ENCODE measurements at places on chromosomes 3 and 15.

DNA sequence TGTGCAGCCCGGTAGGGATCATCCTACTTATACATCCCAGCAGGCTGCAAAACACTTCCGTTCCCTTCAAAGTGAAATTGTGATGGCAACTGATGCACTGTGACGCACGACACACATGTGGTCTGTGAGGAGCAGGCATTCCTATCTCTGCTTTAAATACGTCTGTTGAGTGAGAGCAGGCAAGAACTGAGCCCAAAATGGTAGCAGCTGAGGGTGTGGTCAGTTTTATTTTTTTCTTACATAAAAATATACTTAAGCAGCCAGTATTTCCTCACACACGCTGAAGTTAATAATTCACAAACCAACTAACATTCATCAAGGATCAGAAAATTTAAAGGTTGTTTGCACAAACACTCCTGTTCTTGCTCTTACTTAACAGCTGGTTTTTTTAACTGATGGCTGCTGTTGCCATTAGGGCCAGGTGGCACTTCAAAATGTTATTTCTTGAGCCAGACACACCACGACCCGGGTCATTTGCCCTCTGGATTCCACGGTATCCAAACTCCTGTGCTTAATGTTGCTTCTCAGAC is 23.9 kb downstream of the LRIG1 start:
- DNase-seq: no peak

GRCh38 chr3:101950985-101951733 is 101.8 kb downstream of the NFKBIZ start:
- DNase-seq: no peak

DNA sequence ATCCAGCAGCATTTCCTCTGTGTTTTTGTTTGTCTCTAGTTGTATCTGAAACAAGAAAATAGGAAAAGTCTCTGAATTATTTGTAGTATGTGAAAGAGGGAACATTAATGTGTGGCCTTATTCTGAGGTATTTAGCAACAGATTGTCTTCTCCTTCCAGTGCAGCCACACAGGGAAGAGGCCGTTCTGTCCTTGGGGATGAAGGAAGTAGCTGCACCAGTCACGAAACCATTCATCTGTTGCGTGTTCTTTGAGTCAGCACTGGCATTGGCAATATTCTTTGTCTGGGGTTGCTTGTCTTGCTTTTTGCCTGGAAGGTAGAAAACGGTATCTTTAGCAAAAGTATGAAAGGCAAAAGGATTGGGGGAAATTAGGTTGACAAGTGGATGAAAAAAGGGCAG is 91.6 kb downstream of the CDIN1 start:
- no peak for DNase-seq

DNA sequence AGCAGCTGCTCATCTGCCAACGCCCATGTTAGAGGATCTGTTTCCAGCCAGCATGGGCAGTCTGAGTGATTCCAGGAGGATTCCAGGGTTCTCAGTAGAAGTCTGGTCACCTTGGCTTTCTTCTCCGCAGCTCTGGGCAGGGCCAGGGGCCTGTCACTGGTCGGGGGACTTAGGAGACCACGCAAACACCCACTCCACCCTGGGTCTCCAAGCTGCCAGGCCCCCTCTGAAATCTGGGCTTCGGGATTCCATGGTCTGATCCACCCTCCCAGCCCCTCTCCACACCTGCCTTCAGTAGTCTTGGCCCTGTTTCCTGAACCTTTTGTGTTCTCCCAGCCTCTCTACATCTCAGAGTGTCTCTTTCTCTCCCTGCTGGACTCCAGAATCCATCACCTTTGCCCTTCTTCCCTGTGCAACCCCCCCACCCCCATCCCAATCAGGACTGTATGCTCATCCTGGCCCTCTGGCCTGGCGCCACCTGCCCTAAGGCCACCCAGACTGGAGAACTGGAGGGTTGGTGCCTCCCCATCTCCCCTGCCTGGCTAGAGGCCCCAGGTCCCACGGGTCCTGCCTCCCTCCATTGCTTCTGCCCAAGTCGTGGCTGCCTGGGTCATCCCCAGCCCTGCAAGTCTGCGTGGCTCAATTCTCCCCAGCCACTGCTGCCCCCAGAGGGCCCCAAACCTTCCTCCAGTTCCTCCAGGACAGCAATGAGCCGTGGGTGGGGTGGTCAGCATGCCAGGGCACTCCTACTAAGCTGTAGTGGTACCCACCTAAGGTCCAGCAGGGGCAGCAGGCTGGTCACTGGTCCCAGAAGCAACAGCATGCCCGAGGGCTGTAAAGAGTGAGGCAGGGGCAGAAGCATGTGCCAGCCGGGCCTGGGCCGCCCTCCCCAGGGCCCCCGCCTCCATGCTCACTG is 102.8 kb downstream of the TBC1D2B start:
- no peak for DNase-seq

DNA sequence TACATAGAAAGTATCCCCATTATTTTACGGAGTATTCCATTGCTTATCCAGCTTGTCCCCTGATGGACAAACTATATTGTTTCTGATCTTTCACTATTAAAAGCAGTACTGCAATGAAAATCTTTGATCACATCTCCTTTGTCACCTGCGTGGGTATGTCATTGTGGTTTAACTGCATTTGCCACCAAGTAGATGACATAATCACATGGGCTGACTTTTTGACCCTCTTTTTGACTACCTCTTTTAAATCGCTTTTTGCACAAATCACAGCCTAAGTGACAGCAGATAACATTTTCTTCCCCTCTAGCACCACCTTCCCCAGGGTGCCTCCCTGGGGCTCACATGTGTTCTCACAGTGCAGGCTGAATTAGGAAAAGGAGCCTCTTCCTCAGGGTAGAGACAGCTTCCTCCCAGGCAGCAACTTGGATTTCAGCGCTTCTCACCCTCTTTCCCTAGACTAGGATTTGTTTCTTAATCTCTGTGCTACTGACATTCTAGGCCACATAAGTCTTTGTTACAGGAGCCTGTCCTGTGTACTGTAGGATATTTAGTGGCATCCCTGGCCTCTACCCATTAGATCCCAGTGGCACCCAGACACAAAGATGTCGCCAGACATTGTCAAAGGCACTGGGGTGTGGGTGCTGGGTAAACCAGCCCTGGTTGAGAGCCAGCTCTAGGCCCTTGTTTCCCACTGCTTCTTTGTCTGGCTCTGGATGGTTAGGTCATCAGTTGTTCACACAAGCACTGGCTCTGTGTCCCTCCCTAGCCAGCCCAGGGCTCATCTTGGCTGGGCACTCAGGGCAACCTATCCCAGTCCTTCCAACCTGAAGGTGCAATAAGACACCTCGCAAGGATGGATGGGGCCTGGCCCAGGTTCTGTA is 1.3 kb upstream of the RBP1 start:
- no peak for DNase-seq

DNA sequence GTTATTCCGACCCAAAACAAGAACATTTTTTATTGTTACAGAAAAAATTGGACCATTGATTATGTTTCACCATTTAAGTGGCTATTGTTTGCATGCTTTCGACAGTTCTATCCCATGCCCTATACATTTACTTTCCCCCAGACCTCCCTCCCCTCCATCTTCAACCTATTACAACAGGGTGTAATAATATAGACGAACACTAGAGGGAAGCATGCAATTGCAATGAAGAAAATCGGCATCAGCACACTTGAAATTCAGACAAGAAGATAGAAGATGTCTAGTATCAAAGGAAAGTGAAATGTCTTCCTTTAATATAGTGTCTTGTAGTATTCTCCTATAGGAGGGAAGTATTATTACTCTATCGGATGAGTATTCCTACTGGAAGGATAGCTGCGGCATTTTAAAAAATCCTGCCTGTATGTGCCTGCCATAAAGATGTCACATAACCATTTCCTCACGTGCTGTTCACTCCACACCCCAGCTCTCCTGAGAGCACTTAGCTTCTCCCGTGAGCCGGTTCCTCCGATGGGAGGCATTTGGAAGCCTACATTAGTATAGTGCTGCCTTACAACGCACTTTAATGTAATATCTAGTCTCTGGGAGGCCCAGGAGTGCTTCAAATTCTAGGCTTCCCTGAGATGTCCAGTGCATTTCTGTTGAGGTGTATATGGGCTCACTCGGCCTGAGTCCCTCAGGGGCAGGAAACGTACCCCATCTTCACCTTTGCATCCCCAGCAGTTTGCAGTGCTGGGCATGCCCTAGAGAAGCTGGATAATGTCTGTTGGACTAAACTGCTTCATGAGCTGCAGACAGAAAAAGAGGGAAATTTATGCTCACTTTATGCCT is 17.8 kb upstream of the ERICH6 start:
- DNase-seq: peak; percentile 52

- DNase-seq: no peak
Measured at GRCh38 chr15:38876211-38876610, 311.6 kb upstream of the RASGRP1 start.

- no peak for DNase-seq
Measured at GRCh38 chr3:129461461-129462146, 21.6 kb downstream of the IFT122 start.

GRCh38 chr3:15514663-15515340 is 6.7 kb downstream of the COLQ start:
- no peak for DNase-seq

DNA sequence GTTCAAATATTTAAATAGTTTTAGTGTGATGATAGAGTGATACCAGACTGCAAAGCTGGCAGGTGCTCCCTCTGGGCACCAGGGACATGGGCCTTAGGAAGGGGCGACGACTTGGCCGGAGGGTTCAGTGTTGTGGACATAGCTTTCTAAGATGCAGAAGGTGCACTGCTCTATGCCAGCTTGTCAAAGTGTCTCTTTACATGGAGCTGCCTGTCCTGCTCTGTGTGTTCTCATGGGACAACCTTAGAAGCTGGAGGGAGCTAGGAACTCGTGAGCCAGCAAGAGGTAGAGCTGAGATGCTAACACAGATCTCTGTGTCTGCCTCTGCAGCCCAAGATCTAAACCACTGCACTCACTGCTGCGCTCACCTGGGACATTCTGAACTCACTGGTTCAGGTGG is 77.8 kb downstream of the SENP2 start:
- DNase-seq: no peak

GRCh38 chr3:179000144-179000543 is 71.5 kb downstream of the ZMAT3 start:
- no peak for DNase-seq

DNA sequence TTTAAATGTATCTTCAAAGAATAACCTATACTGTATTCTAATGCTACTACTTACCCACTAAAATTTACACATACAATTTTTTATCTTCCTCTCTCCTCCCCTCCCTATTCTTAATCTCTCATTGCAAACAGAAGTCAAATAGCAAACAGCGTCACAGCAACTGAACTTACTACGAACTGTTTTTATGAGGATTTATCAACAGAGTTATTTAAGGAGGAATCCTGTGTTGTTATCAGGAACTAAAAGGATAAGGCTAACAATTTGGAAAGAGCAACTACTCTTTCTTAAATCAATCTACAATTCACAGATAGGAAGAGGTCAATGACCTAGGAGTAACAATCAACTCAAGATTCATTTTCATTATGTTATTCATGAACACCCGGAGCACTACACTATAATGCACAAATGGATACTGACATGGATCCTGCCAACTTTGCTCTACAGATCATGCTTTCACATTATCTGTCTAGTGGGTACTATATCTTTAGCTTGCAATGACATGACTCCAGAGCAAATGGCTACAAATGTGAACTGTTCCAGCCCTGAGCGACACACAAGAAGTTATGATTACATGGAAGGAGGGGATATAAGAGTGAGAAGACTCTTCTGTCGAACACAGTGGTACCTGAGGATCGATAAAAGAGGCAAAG is 984 bp downstream of the FGF7 start:
- DNase-seq: no peak

DNA sequence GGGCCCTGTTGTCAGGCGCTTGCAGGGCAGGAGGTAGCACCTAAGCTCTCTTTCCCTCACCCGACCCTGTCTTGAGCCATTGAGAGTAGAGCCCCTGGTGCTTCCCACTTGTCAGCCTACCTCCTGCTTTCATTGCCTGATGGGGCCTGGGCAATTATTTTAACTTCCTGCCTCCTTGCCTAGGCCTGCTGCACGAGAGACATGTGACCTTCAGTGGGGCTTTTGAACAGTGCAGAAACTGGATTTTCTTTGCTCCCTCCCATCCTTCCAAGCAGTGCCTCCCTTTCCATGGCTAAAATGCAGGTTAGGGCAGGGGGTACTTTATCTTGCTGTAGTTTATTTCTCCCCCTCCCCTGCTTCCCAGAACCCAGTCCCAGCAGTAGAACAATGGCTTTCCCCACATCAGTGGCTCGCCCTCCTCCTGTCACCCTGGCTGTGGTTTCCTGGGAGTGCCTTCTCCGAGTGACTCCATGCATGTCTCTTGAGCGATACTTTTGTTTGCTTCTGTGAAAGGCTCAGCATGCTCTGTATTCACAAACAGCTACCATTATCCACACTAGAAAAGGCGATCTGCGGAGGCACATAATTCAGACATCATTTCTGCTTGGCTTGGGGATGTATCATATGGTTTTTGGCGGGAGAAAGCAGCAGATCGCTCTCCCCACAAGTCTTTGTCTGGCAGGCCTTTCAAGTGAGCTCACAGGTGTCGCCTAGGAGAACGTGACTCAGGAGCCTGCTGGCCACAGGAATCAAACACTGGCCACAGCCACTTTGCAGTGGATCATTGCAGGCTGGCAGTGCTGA is 24.1 kb downstream of the PDIA5 start:
- no peak for DNase-seq

- DNase-seq: no peak
Measured at GRCh38 chr15:47439146-47440111, 277.9 kb upstream of the SEMA6D start.

GRCh38 chr15:64643685-64644084 is 131.7 kb downstream of the RBPMS2 start:
- DNase-seq: no peak

DNA sequence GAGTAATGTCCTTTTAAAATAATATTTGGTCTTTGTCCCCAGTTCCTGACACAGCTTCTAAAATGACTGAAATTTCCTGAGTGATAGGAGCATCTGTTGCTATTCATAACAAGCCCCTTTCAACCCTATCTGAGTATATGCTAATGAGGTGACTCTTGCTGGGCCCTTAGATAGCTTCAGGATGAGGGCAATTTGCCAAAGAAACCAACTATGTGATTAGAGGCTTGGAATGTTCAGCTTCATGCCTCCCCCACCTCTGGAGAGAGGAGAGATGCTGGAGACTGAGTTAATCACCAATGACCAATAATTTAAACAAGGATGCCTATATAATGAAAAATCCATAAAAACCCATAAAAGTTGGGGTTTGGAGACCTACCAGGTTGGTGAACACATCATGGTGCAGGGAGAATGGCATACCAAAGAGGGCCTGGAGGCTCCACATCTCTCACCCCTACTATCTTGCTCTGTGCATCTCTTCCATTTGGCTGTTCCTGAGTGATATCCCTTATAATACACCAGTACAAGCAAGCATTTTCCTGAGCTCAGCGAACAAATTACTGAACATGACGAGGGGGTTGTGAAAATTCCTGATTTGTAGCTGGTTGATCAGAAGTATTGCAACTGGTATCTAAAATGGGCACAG is 189.2 kb downstream of the ECT2 start:
- peak; percentile 18 for DNase-seq

- no peak for DNase-seq
Measured at GRCh38 chr15:91068436-91068835, 31.6 kb upstream of the SV2B start.
